ENCODE measurements at places on chromosomes 7 and 10.

DNA sequence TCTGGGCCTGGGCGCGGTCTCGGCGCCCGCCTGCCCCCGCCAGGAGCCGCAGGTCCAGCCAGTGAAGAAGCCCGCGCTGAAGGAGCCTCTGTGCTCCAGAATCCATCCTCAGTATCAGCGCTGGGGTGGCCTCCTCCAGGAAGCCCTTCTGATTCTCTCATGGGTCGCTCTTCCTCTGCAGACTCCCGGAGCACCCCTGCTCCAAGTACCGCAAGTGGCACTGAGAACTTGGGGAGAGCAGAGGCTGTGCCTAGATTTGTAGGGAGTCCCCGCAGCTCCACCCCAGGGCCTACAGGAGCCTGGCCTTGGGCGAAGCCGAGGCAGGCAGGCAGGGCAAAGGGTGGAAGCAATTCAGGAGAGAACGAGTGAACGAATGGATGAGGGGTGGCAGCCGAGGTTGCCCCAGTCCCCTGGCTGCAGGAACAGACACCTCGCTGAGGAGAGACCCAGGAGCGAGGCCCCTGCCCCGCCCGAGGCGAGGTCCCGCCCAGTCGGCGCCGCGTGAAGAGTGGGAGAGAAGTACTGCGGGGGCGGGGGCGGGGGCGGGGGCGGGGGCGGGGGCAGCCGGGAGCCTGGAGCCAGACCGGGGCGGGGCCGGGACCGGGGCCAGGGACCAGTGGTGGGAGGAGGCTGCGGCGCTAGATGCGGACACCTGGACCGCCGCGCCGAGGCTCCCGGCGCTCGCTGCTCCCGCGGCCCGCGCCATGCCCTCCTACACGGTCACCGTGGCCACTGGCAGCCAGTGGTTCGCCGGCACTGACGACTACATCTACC is at the start of gene ALOX5:
Gene ALOX5 (plus strand): TSS at position 641 of the 774 bp plus-strand sequence. CDS start 64 bp downstream, at position 705.
- no peak for DNase-seq

- DNase-seq = no peak
Observed at GRCh38 chr10:71854031-71854430, 3.0 kb upstream of the PSAP start.

DNA sequence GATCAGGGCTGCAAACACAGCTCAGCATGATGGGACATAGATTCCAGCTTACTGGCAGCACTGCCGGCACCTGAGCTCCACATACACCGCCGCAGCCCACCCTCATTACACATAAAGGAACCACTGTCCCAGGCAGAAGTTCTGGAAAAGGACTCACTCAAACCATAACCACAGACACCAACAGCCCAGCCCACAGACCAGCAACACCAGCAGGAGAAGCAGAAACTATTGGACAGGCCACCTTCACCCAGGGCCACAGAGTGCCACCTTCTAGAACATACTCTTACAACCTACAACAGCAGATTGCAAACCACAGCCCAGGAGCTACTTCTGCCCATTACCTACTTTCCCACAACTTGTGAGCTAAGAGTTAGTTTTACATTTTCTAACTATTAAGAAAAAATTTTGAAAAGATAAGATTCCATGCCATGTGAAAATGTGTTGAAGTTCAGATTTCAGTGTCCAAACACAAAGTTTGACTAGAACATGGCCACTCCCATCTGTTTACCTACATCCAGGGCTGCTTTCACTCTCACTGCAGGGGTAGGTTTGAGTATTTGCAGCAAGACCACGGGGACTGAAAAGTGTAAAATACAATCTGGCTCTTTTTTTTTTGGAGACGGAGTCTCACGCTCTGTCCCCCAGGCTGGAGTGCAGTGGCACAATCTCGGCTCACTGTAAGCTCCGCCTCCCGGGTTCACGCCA is 153.0 kb downstream of the TNS3 start:
- no peak for DNase-seq

GRCh38 chr7:87206361-87206760 is 13.2 kb downstream of the TMEM243 start:
- DNase-seq = no peak

GRCh38 chr7:47757921-47758411 is 176.1 kb upstream of the TNS3 start:
- peak; percentile 74 for DNase-seq

DNA sequence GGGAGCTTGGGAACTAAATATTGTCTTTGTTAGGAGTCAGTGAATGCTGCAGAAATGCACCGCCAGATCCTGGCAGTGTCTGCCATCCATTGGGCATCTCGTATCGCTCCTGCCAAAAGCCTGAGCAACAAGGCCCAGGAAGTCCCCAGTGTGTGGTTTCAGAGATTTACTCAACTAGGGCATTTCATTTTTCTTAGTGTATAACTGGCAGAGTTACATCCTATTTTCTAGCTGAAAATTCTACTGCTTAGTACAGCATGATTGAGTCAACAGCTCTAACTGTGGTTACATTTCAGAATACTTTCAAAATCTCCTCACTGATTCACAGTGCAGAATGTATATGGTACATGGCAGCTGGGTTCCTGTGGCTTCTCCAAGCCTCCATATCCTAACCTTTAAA is 95.8 kb upstream of the CREB5 start:
- no peak for DNase-seq

Measured in H4 (cell line).